ENCODE measurements at places on chromosomes 5 and 9. TPM values are rescaled to one million over a fixed set of nuclear protein-coding genes. Genes with fewer than 3 reads are reported as not detected.

- no peak for DNase-seq
Observed at GRCh38 chr9:79254900-79255650, 316.7 kb upstream of the TLE4 start.

- peak; percentile 76 for DNase-seq
Observed at GRCh38 chr5:179795863-179796833, 2.4 kb downstream of the LTC4S start.

The LRRC26 gene
- not detected for total RNA-seq

- no peak for DNase-seq
Observed at GRCh38 chr5:56569076-56569475, 246.3 kb upstream of the MAP3K1 start.

DNA sequence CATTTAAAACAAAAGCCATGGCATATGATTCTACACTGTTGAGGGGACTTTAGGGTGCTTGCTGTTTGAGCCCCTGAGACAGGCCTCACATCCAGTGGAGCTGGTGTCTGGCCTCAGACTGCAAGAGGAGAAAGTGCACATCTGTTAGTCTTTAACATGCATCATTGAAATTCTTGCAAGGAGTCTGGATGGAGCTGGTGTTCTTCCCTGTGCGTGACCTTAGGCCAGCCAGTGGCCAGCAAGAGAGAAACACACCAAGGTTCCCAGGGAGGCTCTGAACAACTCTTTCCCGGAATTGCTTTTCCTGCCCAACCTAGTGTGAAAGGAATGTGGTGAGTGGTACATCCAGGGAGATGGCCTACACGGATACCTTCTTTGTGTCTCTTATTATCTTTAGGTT lies 282.8 kb upstream of the TNC start:
- no peak for DNase-seq

DNA sequence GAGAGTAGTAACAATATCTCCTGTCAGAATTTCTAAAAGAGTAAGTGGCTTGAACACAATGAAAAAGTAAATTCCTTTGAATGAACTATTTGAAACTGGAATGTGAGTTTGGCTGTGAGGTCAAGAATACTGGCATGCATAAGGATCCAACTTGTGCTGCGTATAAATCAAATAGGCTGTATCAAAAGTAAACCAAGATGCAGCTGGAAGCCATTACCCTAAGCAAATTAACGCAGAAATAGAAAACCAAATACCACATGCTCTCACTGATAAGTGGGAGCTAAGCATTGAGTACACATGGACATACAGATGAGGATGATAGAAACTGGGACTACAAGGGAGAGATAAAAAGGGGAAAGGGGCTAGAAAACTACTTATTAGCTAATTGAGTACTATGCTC lies 24.0 kb upstream of the SRFBP1 start:
- no peak for DNase-seq

The CYFIP2 gene
- total RNA-seq, result 337 TPM

The ST8SIA4 gene
- total RNA-seq, result 72.1 TPM

GRCh38 chr5:133298447-133298846 lies 246.6 kb downstream of the HSPA4 start:
- no peak for DNase-seq

The PRLR gene
- not detected for total RNA-seq

The PCDHGA4 gene
- total RNA-seq, result 0.08 TPM

DNA sequence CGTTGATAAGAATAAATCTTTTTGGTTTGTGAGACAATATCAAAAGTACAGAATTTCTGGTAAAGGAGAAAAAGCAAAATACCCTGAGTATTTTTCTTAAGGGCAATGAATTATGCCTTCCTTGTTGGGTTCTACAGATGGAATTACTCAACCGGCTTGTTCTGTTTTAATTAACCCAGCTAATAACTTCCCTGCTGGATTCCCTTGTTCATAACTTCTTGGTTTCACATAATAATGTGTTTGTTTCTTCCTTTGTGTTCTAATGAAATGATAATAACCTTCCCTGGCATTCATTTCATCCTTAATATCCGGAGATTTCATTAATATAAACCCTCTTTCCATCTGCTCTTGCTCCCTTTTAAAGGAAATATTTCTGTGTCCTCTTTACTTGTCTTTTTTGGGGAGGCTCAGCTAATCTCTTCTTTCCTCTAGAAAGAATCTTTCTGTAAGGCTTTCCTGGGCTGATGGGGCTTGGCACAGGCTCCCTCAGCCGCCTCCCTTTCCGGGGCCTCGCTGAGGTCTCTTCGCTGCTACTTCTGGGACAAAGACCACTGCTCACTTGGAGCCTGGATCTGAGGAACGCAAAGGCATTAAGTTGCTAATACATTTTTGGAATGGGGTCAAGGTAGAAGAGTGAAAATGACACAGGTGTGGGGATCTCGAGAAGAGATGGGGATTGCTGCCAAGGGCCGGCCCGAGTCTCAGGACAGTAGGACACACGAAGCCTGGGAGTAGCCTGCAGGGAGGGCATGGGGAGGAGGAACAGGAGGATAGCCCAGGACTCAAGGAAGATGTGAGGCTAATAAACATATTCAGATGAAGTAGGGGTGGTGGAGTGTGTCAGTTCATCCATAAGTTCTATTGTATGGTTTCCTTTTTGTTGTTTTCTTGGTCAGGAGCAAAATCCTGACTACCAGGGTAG lies 118.5 kb downstream of the NRG2 start:
- no peak for DNase-seq

DNA sequence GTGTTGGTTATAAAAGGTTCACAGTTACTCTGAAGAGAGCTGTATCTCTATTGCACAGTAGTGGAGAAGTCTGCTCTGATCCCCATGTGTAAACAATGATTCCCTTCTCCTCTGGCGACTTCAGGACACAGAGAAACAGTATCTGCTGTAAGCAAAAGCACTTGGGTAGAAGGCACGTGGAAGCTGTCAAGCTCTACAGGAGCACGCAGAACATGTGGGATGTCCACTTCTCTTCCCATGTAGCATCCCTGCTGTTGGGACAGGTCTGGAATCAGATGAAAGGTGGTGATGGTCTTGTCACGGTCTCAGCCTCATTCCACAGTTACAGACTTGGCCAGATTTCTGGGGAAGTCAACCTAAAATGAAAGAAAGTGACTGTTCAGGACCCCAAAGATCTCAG lies 9.4 kb upstream of the MAPK9 start:
- DNase-seq, result no peak

The TOPORS gene
- 12.7 TPM for total RNA-seq

GRCh38 chr5:24225051-24225450 lies 419.7 kb downstream of the CDH10 start:
- DNase-seq, result no peak

The MAN1B1 gene
- total RNA-seq, result 51.4 TPM

GRCh38 chr9:98864281-98865174 lies 57.1 kb downstream of the GALNT12 start:
- DNase-seq, result no peak

The C9orf50 gene
- total RNA-seq, result not detected

GRCh38 chr5:143618141-143618540 lies 193.8 kb upstream of the HMHB1 start:
- no peak for DNase-seq

- DNase-seq, result no peak
Observed at GRCh38 chr9:16278326-16278999, 592.0 kb downstream of the BNC2 start.

DNA sequence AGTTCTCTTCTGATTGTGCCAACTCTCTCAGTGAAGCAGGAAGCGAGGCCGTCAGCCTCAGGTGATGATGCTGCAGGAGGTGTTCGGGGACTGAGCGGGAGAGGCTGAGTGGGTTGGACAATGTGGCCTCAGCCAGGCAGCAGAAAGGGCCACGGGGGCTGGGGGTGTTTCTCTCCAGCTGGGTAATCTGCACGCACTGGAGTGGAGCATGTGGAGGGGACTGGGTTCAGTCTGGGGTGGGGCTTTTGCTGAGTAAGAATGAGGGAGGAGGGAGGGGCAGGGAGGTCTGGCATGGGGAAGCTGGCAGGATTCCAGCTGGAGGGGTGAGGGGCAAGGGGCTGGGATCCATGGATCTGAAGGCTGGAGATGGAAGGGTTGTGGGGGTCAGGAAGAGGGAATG lies 60.8 kb upstream of the PHYKPL start:
- DNase-seq, result no peak

The OTP gene
- total RNA-seq, result not detected

DNA sequence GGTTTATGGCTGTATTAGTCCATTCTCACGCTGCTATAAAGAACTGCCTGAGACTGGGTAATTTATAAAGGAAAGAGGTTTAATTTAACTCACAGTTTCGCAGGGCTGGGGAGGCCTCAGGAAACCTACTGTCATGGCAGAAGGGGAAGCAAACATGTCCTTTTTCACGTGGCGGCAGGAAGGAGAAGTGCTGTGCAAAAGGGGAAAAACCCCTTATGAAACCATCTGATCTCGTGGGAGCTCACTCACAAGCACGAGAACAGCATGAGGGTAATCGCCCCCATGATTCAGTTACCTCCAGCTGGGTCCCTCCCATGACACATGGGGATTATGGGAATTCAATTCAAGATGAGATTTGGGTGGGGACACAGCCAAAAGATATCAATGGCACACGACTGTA lies 13.9 kb downstream of the LRRC70 start:
- DNase-seq, result no peak

- no peak for DNase-seq
Observed at GRCh38 chr5:135065306-135066265, 31.6 kb upstream of the PITX1 start.

DNA sequence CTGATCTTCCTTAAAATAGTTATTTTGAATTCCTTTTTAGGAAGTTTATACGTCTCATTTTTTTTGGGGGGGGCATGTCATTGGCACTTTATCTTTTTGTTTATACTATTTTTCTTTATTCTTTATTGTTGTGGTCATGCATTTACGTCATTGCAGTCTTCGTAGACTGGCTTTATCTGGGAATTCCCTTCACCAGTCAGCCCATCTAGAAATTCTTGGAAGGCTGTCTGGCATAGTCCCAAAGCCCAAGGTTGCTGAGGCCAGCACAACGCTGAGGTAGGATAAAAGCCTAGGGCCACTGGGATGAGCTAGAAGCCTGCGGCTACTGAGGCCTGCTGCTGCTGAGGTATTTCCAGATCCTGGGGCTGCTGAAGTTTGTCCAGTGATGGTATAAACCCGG lies 121.5 kb downstream of the ISOC1 start:
- no peak for DNase-seq

The ZNF462 gene
- 0.28 TPM for total RNA-seq

DNA sequence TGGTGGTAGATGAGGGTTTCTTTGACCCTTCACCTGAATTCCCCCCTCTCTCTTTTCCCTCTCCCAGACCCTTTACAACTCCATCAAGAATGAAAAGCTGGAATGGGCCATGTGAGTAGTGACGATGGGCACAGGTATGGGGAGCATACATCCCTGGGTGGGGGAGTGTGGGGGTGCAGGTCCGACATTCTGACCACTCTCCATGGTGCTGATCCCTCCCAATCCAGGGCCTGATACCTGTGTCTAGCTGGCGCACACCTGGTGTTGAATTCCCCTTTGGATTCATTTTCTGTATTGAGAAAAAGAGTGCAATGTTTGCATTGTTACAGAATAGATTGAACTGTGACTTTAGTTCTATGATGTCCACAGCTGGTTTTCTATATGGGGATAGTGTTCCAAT lies 40.0 kb downstream of the PSD2 start:
- DNase-seq, result no peak

DNA sequence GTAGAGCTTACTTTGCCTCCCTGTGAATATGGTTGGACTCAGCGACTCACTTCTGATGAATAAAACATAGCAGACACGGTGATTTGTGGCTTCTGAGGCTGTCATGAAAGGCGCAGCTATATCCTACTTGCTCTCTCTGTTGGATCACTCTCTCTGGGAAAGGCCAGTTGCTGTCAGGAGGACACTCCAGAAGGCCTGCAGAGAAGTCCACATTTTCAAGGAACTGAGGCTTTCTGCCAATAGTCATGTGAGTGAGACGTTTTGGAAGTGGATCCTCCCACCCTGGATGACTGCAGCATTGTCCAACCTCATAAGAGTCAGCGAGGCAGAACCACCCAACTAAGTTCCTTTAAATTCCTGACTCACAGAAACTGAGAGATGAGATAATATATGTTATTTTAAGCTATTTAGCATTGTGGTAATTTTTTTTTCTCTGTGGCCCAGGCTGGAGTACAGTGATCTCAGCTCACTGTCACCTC lies 156.0 kb upstream of the MAST4 start:
- no peak for DNase-seq

- peak; percentile 79 for DNase-seq
Observed at GRCh38 chr5:50667653-50668595, 1.5 kb downstream of the PARP8 start.

The HMMR gene
- total RNA-seq, result 75.7 TPM

DNA sequence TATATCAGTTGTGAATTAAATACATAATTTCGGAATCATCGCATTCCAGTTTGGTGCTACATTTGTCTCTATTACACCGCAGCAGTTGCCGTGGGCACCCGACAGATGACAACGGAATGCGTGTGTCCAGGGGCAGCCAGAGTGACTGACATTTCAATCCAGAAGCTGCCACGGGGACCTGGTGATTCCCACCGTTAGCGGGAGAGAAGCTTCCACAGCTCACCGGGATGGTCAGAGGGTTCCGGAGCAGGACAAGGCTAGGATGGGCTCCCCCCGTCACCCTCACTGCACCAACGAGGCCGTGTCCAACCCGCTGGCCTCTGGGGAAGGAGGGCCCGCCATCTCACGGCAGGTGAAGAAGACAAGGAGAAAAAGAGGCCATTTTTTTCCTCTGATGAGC lies 86.8 kb downstream of the GTF3C4 start:
- no peak for DNase-seq

DNA sequence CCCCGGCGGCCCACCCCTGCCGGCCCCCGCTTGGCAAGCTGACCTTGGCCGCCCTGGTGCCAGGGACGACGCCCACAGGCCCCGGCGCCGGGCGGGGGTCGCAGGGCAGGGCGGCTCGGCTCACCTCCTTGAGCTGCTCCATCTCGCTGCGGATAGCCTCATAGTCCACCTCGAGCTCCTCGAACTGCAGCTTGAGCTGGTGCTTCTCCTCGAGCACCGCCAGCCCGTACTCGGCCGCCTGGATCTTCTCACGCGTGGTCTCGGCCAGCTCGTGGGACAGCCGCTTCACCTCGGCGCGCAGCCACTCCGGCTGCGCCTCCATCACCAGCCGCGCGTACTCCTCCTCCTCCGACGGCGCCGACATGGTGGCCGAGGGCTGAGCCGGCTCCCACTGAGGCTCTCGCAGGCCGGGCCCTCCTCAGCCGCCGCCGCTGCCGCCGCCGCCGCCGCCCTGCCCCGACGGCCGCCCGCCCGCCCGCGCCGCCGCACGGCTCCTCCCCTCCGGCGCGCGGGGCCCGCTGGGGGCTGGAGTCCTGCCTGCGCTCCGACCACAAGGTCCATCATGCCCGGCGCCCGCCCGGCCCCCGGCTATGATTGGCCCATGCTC lies at the start of gene BICD2:
TSS of gene BICD2 (minus strand) at position 453 of the 607 bp plus-strand sequence. CDS start at position 364, 89 bp downstream.
- no peak for DNase-seq

DNA sequence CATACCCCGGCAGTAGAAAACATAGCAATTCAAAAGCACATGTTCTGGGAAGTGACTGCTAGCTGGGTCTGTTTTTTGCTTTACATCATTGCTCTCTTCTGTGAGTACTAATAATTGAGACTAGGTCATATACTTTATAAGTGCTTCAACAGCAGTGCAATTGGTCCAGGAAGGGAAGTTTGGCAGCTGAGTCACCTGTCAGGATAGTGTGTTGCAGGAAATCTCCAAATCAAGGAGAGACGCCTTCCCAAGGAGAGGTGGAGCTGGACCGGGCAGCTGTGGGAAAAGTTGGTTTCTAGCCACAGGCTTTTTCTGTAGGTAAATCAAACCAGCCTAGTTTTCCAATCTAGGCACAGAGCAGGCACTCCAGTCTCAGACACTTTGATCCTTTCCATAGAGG lies 330.1 kb downstream of the ENC1 start:
- no peak for DNase-seq
